ENCODE measurements at places on chromosomes 2 and 18.
A peak's percentile ranks its signal among the peaks of the same experiment; 100 is the strongest.

DNA sequence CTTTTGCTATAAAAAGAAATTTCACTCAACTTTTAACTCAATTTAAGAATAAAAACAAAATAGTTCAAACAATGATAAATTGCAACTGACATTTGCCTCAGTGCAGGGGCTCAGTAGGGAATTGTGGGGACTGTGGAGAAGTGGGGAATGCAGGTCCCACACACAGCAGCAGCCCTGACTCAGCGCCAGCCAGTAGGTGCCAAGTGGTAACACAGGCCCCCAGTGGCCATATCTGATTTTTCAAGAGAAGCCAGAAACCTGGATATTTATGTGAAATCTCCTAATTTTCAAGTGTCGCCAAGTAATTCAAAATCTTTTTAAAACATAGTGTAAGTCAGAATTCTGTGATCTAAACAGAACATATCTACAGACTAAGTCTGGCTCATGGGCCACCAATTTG, 186.3 kb downstream of the EN1 start:
- no peak for DNase-seq

- no peak for DNase-seq
Observed at GRCh38 chr18:32469691-32470459, 807 bp downstream of the GAREM1 start.

DNA sequence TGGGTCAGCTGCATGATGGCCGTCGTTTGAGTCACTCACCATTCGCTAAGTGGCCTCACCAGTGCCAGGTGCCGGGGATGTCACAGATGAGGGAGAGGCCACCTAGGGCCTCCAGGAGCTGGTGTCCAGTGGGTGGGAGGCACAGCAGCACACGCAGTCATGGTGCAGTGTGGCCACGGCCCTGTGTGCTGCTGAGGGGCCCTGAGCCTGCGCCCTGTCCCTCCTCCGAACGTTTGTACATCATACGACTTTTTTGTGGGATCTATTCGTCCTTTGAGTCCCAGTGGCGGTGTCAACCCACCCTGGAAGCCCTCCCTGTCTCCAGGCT, 30.1 kb upstream of the ODC1 start:
- DNase-seq, result no peak

GRCh38 chr18:12933327-12933726, 14.5 kb upstream of the SEH1L start:
- DNase-seq, result no peak

- no peak for DNase-seq
Observed at GRCh38 chr2:8234253-8234652, 447.6 kb upstream of the ID2 start.

DNA sequence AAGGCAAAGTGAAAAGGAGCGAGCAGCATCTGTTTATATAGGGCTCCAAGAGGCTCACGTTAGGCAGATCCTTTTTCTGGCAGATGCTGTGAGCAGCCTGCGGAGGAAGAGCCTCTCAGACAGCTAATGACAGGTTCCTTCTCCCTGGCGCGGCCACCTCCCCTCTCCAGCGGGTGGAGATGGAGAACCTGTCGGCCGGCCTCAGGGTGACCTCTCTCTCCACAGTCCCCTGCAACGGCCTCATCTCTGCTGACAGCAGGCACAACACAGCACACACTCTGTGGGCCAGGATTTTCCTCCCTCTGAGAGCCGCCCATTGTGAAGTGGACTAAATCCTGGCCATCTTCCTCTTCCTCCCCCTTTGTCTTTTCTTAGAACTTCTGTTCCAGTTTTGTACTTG, 119.8 kb downstream of the PRKCE start:
- no peak for DNase-seq

GRCh38 chr2:202376460-202377206, 506 bp downstream of the BMPR2 start:
- peak; percentile 25 for DNase-seq

DNA sequence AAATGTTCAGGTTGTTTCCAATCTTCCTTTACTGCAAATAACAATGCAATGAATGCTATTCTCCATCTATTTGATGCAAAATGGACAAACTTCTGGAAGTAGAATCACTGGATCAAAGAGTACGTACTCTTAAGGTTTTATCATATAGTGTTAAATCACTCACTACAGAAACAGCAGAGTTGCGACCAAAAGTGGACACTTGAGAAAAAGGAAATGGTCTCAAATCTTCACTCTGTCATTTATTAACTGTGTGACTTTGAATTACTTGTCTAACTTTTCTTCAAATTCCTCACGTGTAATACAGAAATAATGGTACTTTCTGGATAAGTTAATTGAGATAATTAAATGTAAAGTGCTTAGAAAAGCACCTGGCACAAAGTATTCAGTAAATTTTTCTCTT, 78.1 kb downstream of the CERKL start:
- DNase-seq, result no peak

DNA sequence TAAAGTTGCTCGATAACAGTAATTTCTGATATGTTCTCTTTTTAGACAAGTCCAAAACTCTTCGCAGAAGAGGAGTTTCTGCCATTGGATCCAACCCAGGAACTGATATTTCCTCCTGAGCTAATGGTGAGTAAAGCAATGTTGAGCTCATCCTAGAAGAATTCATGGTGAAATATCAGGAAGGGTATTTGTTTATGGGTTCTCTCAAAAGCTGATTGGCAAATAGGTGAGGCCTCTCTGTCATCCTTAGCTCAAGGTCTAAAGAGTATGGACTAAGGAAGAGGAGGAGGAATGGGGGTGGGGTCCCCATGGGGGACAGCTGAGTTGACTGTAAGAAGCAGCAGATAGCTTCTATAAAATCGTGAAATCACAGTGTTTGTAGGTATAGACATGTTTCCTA, 18.2 kb downstream of the AOX1 start:
- DNase-seq, result no peak

DNA sequence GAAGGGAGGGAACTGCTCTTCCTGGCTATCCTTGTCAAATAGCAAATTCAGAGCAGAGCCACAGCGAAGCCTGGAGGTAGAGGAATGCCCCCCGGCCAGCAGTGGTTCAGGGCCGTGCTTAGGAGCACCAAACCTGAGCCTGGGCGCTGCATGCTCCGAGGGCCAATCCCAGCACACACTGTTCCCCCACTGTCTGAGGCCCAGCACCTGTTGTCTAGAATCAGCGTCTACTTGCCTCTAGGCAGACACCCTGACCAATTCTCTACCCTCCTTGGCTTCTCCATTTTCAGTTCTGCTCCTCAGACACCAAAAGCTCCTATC, 177.6 kb upstream of the PKDCC start:
- no peak for DNase-seq

GRCh38 chr2:101892377-101892776, 99.4 kb upstream of the IL1R2 start:
- no peak for DNase-seq

DNA sequence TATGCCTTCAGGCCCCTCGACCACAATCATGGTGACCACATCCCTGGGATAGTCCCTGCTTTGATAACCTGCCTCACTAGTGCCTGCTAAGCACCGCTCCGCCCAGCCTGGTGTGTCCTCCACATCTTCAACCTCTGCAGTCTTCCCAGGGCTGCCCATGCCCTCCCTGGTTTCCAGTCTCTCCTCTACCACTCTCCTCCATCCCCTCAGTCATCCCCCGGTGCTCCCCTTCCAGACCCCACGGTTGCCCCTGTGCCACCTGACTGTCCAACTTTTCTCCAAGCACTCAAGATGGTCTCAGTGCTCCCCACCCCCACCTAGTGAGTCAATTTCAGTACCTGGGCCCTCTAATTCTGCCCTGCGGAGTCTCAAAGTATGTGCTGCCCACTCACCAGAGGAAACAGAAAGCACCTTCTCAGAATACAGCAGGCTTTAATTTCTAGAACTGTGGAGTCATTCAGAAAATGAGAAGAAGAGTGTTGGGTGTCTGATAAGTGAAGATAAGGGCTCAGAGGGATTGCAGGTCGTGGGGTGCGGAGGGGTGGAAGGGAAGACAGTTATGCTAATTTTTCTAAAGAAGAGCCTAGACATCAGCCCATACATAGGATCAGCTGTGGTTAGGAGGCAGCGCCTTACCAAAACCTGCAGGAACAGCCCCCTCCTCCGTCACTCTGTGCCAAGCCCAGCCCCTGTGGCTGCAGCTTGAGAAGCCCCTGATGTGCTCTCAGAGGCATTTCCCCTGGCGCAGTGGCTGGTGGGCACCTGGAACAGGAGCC, 53.6 kb upstream of the CAB39 start:
- peak; percentile 35 for DNase-seq

DNA sequence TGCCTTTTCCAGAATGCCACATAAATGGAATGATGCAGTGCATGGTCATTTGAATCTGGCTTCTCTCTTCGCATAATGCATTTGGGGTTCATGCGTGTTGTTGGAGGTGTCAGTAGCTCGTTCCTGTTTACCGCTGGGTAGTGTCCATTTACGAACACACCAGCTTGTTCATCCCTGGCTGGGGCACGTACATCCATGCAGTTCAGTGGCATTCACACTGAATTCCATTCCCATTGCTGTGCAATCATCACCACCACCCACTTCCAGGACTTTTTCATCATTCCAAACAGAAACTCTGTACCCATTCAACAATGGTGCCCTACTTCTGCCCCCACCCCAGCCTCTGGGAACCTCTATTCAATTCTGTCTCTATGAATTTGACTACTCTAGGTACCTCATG, 14.7 kb upstream of the CIDEA start:
- DNase-seq, result no peak

- DNase-seq, result no peak
Observed at GRCh38 chr2:28333606-28334526, 58.8 kb upstream of the FOSL2 start.

- DNase-seq, result no peak
Observed at GRCh38 chr2:46983065-46983801, 67.6 kb upstream of the MCFD2 start.

- DNase-seq, result no peak
Observed at GRCh38 chr2:198063242-198063641, 258.8 kb downstream of the PLCL1 start.

DNA sequence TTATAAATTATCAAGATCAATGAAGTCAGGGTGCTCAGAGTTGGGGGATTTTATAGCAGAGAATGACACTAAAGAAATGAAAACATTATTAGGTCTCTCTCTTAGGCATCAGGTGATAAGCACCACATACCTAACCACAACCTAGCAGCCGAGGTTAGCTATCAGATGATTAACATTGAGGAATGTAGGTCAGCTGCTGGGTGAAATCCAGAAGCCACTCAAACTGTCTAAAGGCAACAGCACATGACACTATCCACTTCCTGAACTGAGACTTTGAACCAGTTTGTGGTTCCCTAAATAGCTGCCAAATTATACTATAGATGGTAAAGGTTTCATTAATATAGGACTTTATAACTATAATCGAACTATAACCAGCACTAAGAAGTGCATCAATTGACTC, 4.7 kb downstream of the EPG5 start:
- DNase-seq, result no peak

DNA sequence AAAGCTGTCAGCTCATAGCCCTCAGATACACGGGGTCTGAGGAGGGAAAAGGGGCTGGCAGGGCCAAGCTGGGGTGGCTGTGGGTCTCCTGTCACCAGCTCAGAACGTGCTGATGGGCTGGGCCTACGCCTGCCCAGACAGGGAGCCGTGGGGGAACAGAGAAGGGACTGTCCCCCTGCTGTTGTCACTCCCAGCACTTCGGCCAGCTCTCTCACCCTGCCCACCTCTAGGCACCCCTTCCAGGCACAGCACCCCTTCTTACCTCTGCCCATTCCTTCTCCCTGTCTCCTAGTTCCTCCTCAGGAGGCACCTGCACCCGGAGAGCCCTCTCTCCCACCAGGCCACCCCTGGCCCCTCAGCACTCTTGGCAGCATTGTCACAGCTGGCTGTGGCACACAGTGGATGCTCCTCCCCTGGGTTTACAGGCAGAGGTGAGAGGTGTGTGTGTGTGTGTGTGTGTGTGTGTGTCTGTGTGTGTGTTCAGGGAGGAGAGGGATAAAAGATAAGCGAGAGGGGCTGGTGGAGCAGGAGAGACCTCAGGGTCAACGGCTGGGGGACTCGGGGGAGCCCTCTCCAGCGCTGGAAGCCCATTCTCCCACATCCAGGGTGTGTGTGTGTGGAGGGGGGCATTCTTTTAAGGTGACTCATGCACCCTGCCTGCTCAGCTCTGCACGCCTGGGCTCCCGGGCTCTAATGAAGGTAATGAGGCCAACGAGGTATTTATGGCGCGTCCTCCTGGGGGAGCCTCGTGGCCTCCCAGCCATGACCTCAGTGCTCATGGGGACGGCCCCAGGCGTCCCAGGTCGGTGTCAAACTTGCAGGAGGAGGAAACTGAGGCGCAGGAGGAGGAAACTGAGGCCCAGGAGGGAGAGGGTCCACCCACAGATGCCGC, 66.1 kb upstream of the SMAD7 start:
- DNase-seq, result no peak

GRCh38 chr2:64562148-64562784, 38.1 kb downstream of the AFTPH start:
- no peak for DNase-seq

DNA sequence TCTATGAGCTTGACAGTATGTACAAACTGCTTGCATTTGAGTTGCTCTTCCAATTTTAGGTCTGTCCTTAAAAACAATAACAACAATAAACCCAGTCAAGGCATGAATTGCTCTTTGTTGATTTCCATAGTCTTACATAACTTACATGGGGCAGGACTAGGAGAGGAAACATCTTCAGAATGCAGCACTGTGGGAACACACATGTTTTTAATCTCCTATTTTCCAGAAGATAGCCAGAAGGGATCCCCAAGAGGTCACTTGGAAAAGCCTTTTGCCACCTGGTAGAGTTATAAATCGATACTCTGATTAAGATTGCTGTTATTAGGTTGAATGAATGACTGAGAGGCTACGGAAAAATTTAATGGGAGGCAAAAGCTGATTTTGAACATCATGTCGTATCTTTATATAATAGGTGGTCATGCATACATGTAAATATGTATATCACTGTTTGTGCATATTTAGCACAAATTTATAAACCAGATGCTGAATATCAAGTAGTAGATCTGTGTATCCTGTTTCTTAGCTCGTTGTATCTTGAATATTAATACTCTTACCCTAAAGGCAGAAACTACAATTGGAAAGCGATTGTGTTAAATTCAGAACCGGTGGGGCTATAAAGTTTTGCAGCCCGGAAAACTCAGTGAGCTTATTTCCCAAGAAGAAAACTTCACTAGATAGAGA, 479.4 kb upstream of the TCF4 start:
- no peak for DNase-seq

DNA sequence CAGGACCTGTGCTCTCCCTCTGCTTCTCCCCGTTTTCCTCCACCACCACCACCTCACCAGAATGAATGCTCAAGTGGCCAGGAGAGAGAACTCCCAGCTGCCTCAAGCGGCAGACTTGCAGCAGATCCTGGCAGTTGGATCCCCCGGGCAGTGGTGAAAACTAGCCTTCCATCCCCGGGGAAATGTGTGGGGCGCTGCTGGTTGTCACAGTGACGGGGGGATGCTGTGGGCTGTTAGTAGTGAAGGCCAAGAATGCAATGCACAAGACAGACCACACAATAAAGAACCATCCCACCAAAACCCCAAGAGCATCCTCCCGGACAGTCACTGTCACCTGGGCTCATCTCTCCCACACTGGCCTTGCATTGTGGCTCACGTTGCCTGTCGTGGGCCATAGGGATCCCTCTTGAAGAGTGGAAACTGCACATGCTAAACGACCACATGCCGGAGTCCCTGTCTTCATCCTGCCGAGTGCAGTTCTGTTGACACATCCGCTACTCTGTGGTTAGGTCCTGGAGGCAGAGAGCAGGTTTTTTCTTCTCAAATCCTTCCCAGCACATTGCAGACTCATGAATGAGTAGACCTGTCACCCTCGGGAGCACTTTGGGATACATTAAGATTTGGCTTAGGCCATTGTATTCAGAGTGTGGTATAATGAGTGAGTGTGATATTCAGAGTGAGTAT, 13.5 kb downstream of the SPATA3 start:
- DNase-seq, result no peak
